ENCODE measurements at places on chromosomes 1 and 21.

- no peak for DNase-seq
Measured at GRCh38 chr1:27513528-27513927, 23.6 kb upstream of the WASF2 start.

DNA sequence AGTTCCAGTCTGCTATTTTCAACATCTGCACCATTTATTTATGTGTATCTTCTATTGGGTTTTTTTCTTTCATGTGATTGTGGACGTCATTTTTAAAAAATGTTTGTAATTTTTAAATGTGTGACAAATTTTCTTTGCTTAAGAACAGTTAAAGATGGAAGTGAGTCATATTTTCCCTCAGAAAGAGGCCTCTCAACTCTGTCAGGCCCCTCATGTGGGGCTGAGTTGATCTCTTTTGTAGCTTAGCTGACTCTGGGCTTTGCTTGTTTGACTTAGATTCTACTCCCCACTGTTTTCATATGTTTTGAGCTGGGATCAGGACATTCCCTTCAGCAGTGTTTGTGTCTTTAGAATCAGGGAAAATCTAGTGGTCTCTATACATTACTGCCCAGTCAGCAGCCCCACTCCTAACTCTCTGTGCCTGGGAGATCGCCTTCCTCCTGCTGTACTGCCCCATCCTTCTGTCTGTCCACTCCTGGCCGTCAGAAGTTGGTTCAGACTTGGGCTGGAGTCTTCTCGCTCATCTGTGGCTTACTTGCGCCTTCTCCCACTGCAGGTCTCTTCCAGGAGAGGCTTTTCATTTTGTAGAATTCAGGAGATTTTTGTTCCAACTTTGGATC, 137.4 kb downstream of the DYRK1A start:
- no peak for DNase-seq

- no peak for DNase-seq
Measured at GRCh38 chr21:40902299-40902698, 55.3 kb upstream of the DSCAM start.

GRCh38 chr1:21304488-21304887, 14.2 kb upstream of the ECE1 start:
- DNase-seq: no peak

DNA sequence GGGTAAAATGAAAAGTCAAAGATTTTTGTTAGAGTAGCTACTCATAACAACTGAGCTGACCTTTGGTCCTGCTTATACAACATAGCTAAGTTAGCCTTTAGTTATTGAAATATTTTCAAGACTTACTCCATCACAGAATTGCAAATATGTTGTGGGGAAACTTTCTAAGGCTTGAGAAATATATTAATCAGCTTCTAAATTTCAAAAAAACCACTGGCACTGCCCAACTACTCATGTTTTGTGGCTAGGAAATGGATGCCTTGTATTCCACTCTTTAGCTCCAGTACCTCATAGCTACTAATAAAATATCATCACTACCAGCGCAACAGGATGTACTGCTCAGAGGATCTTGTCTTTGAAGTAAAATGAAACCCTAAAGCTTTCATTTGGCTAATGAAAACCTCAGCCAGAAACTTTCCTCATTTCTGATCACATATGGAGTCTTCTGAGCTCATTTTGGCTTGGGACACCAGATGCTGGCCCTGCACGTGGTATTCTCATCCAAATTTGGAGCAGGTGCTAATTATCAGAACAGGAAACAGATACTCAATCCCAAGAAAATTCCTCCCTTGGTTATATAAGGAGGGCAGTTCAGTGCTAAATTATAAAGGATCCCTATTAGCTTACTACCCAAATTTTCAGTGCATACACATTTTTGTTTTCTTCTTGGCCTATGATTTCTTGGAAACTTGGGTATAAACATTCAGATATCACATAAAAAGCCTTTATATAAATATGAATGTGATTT, 690.7 kb downstream of the ADGRL2 start:
- no peak for DNase-seq

- no peak for DNase-seq
Measured at GRCh38 chr1:197415221-197415620, 147.2 kb downstream of the CRB1 start.

Measured in hematopoietic multipotent progenitor cell treated with erythropoietin and hydrocortisone succinate and interleukin-3 and kit ligand, for 4 days (in vitro differentiated cells).